Vagina (tissue), 2 donors: ENCODE measurements at places on chromosomes 4 and X.

- no peak for DNase-seq
Measured at GRCh38 chr4:10056334-10057022, 35.2 kb upstream of the SLC2A9 start.

DNA sequence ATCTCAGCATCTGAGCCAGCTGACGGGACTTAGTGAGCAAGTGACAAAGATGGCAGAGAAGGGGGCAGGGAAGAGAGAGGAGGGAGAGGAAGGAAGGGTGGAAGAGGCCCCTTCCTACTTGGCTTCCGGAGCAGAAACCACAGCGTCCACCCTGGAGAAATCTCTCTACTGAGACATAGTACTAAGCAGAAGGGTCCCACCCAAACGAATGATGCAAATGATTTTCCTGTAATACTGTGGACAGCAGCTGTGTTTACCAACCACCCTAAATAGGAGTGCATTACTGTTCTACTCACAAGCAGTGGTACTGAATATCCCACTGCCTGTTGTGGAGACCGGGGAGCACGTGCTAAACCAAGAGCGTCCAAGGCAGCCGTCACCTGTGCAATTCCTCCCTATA lies 29.4 kb downstream of the DTHD1 start:
- DNase-seq, result no peak

GRCh38 chrX:133190877-133191738 lies 27.0 kb downstream of the TFDP3 start:
- DNase-seq, result no peak

DNA sequence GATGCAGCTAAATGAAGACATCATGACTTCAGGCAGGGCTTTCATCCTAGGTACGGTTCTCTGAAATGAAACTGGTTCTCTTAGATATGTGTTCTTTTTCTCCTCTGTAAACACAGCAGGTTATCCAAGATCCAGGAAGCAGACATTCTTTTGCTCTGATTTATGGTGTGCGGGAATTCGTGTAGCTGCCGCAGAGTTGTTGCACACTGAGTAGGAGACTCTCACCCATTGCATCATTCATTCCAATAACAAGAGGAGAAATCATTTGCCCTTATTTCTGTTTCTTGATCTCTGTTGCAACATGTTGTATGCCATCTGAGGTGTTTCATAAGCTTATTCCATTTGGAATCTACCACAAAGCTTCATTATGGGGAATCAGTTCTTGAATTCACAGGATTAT lies 133.6 kb upstream of the VCX2 start:
- no peak for DNase-seq

DNA sequence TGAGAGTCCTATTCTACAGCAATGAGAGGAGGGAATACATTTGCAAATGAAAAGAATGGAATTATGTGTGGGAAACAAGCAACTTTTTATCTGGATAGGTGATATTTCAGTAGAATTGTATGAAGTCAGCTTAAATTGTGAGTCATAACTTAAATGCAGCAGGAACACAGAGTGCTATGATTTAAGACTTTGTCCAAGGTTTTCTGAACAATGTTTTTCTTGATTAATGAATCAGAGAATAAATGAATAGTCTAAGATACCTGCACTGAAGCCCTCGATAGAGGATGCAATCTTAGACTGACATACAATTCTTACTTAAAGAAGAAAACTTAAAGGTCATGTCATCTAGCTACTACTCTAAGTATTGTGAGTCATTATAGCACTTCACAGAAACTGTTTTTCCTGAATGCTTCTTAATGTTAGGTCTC lies 8.0 kb downstream of the ARHGEF38 start:
- DNase-seq, result no peak

DNA sequence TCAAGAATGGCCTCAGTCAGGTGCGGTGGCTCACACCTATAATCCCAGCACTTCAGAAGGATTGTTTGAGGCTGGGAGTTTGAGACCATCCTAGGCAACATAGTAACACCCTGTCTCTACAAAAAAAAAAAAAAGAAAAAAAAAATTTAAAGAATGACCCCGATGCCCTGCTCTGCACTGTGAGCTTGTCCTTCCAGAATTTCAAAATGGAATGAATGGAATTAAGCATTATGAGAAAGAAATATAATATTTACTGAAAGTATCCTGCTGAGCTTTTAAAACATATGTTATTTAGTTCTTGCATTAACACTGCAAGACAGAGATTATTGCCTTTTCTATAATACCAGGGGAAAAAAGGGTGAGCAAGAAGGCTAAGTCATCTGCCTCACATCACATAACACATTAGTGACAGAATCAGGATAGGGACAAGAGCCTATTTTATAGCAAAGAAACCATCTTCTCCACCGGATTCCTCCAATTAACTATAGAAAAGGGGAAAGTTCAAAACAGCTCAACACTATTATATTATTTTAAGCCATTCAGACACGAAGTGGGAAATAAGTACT lies 41.9 kb upstream of the GAB1 start:
- no peak for DNase-seq
